ENCODE measurements at places on chromosomes 3 and 15. TPM values are rescaled to one million over a fixed set of nuclear protein-coding genes. Genes with fewer than 3 reads are reported as not detected.
A peak's percentile ranks its signal among the peaks of the same experiment; 100 is the strongest.

DNA sequence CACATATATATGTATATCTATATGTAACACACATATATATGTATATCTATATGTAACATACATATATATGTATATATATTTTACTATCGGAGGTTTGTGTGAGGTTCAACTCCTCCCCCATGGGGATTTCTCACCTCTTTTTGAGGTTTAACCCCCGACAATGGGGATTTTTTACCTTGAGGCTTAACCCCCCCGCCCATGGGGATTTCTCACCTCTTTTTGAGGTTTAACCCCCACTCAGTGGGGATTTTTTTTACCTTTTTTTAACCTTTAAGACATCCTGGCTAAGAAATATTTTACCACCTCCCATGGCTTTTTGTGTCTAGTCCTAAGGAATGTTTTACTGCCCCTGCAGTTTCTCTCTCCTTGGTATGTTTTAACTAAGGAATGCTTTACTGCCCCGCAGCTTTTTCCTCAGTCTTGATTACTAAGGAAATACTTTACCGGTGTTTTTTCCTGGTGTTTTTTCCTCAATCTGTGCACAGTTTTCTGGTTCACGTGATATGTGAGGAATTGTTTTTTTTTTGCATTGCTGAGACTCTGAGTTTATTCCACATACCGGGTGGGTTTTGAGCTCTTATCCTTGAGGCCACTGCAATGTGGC, 185.2 kb downstream of the KLF13 start:
- peak; percentile 27 for DNase-seq

- no peak for DNase-seq
These were observed 54.1 kb upstream of the IGF2BP2 start for GRCh38 chr3:185878920-185879319.

DNA sequence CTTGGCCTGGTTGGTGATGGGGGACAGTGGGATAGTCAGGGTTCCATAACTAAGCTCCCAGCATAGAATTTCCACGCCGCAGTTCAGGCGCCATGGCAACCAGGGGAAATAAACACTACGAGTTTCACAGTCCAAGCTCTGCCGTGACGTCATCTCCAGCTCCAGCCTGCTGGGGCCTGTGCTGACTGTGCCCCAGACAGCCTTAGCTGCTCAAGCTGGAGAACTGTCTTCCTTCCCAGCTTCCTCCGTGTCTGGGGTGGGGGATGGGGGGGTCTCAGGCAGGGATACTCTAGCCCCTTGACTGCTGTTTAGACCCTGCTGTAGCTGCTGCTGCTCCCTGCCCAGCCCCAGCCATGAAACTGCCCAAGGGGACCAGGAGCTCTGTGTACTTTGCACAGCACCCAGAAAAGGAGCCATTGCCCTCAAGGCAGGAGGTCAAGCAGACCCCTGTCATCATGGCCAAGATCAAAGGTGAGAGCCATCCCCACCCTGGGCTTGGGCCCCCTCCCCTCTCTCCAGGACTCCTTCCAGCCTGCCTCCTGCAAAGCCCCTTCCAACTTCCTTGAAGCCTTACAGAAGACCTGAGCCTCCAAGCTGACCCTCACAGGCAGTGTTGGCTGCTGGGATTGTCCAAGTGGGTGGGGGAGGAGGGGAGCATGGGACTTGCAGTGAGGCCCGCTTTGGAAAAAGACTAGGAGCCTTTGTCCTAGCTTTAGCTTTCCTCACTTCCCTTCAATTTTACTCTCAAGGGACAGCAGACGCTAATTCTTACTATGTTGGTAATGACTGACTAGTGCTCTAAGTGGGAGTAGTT, 11.4 kb upstream of the CSPG4 start:
- DNase-seq: peak; percentile 55

GRCh38 chr3:60364475-60364874, 886.8 kb downstream of the FHIT start:
- DNase-seq: no peak

DNA sequence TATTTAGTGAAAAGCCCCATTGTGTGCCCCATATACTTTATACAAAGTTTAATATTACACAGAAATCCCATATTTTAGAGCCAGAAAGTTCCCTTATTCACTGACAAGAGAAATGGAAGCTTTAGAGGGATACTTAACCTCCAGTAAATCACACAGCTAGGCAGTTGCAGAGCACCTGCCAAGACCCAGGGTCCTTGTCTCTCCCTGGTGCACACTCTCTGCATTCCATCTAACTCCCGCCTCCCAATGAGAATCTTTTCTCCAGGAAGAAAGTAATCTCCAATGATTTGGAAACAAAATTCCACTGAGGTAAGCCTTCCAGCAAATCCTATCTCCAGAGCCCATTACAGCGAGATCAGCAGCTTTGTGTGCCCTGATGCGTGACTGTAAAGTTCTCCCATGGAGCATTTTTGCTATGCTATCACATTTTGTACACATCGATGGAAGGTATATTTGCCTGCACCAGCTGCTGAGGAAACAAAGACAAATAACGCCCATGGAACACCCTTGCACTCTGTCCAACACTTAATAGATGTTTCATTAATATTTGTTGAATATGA, 41.4 kb downstream of the ULK4 start:
- no peak for DNase-seq

- DNase-seq: no peak
These were observed 9.1 kb upstream of the C3orf22 start for GRCh38 chr3:126567696-126568438.

Gene ACKR4
- not detected for total RNA-seq

Gene GPR160
- total RNA-seq: 2.9 TPM

Gene GOLGA6D
- not detected for total RNA-seq
